Coronary artery (tissue), 2 donors: ENCODE measurements at places on chromosomes 7 and 10.

- DNase-seq, result no peak
Observed at GRCh38 chr7:33893377-33893776, 12.0 kb upstream of the BMPER start.

DNA sequence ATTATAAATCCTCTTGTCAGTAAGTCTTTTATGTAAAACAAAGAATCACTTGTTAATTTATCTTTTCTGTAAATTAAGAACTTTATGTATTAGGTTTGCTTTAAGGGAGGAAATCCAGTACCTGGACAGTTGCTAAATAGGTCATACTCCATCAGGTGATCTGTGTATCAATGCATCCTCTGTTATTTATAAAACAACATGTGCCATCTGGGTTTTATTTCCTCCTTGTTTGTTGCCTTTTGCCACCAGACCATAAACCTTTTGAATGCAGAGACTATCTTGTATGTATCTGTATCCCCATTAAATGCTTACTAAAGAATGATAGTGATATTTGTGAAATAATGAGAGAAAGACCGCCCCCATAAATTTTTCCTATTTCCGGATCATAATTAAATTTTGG is 70.0 kb downstream of the SLC35B4 start:
- DNase-seq, result no peak

GRCh38 chr7:142098004-142098403 is 13.5 kb upstream of the MGAM2 start:
- DNase-seq, result no peak

GRCh38 chr7:2496375-2496774 is 20.2 kb upstream of the GRIFIN start:
- no peak for DNase-seq

- DNase-seq, result no peak
Observed at GRCh38 chr10:14253711-14254110, 77.0 kb downstream of the FRMD4A start.

DNA sequence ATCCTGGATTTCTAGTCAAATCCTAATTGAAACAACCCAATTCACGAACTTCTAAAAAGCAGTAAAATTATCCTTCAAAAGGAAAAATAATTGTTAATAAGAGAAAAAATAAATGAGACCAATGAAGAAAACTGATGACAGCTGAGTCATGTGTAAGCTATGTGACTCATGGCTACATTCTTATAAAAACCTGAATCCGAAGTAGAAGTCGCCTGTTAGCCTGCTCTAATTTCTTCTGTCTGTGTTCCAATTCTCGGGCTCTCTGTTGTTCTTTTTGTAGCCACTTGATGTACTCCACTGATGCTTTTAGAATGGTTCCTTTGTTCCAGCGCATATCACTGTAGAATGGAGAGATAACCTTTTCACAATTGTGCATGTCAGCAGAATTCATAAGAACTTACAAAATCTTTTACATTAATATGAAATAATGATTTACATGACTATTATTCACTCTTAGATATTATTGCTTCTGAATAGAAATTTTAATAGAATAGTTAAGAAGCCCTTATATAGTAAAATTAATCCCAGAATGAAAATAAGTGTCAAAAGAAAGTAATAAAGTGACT is 88.8 kb downstream of the TFEC start:
- no peak for DNase-seq

- DNase-seq, result no peak
Observed at GRCh38 chr10:62728479-62728878, 76.0 kb upstream of the ADO start.

DNA sequence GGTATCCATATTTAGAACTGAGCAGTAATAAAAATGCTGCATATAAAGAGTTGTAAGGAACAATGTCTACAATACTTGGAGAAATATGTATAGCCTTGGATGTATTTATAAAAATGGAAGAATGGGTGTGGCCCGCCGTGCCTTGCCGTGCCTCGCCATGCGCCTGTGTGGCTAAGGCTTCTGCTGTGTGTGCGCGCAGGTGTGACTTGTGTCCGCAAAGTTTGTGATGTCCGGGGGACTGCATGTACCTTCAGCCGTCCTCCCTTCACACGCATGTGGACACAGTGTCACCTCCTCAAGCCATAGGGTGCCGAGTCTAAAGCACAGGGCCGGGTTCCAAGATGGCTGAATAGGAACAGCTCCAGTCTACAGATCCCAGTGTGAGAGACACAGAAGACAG is 9.8 kb downstream of the SAMD9 start:
- no peak for DNase-seq

DNA sequence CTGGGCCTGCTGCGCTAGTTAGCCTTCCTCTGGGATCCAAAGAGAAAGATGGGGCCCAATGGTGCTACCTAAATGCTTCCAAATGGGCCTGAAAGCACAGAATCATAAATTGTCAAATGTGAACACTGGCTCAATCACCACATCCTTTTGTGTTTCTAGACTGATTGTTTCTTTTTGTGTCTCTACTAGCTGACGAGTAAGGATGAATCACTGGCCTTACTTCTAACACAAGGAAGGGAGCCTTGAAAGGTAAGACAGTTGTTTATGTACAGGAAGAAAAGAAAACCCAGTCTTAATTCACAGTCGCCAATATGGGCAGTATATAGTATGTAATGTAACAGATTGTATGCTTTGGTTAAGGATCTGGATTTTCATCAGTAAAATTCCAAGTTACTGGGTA is 89.5 kb downstream of the ZNF92 start:
- no peak for DNase-seq

- DNase-seq, result no peak
Observed at GRCh38 chr7:128163473-128163872, 77.6 kb upstream of the LEP start.

DNA sequence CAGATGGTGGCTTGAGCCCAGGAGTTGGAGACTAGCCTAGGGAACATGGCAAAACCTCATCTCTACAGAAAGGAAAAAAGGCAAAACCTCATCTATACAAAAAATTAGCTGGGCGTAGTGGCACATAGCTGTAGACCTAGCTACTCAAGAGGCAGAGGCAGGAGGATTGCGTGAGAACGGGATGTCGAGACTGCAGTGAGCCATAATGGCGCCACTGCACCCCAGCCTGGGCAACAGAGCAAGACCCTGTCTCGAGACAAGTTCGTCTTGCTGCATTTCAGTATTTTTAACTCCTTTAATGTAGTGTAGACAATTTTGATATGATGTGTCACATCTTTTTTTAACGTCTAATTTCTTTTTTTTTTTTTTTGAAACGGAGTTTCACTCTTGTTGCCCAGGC is 31.4 kb upstream of the KMT2C start:
- DNase-seq, result no peak

DNA sequence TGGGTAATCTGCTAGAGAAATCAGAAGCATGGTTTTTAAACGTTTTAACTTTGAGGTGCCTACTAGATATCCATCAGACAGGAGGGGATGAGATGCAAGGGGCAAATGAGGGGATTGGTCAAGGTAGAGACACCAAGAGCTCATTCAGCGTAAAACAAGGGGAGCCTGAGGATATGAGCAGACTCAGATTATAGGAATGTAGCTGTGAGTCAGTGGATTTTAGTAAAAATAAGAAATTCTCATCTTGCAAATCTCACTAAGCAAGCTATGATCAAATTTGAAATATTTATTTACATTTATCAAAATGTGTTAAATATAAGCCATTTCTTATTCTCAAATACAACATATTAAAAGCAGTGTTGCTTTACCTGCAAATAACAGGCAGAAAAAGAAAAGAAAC is 21.4 kb upstream of the TFEC start:
- DNase-seq, result no peak

DNA sequence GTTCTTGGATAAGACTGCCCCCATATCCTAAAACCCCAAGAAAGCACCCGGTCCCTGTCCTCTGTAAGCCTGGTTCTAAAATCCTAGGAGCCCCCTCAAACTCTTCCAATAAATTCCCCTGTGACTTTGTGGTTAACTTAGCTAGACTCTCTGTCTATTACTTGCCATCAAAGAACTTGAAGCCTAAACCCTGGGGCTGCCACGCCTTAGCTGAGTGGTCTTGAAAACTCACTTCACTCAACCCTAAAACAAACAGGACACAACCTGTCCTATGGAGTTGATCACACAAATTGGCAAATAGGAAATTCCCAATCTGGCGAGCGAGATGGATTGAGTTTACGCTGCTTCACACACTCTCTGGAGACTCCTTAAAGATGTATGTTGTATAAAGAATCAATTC is 191.4 kb upstream of the SVIL start:
- no peak for DNase-seq

DNA sequence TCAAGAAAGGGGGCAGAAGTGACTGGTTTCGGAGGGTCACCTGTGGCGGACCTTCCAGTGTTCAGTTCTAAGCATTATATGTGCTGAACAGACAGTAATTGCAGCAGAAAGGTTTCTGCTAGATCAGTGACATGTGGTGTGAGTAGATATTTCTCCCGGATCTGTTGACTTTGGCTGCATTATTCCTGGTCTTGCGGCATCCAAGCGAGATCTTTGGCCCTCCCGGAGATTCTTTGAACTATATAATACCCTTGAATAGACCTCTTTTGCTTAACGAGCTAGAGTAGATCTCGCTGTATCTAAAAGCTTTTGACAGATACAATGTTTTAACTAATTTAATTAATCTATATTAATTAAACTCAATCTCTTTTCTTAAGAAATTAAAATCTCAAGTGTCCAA is 99.8 kb downstream of the PTN start:
- DNase-seq, result no peak

- DNase-seq, result no peak
Observed at GRCh38 chr7:24884401-24884800, 95.6 kb downstream of the OSBPL3 start.

GRCh38 chr10:83605783-83606630 is 533.3 kb upstream of the GHITM start:
- DNase-seq, result no peak

DNA sequence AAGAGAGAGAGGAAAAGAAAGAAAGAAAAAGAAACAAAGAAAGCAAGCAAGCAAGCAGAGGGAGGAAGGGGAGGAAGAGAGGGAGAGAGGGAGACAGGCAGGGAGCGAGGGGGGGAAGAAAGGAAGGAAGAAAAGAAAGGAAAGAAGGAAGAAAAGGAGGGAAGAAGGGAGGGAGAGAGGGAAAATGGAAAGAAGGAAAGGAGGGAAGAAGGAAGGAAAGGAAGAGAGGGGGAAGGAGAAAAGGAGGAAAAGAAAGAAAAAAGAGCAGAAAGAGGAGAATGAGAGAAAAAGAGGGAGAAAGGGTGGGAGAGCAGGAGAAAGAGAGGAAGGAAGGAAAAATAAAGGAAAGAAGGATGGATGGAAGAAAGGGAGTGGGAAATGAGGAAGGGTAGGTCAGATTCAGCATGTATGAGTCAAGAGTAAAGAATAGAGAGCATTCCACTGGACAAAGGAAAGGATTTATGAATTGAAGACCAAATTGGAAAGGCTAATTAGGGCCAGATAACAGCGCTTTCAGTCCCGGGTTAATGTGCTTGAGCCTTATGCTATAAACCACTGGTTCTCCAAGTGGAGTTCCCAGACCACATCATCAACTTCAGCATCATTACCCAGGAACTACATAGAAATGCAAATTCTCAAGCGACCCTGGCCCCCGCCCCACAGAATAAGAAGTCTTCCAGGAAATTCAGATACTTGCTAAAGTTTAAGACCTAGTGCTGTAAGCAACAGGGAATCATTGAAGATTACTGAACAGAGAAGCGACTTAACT is 85.1 kb downstream of the C10orf90 start:
- no peak for DNase-seq

- DNase-seq, result no peak
Observed at GRCh38 chr7:114930107-114930661, 8.3 kb downstream of the MDFIC start.

DNA sequence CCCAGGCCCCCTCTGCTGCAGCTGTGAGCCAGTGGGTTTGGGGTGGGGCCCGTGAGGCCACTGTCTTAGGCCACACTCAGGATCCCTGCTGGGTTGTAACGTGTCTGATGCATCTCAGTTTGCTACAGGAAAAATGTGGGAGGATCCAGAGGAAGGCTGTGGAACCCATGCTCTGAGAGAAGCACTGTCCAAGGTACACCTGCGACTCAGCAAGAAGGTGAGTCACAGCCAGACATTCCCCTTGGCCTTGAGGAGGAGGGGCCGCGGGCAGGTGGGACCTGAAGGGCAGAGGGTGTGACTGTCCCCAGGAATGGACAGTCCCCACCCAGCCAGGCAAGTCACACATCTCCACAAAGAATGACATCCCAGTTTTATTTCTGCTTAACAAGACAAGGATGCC is 27.8 kb upstream of the C10orf120 start:
- no peak for DNase-seq

- no peak for DNase-seq
Observed at GRCh38 chr7:146656988-146657387, 540.4 kb downstream of the CNTNAP2 start.

GRCh38 chr7:148804343-148805235 is 79.5 kb downstream of the EZH2 start:
- no peak for DNase-seq

DNA sequence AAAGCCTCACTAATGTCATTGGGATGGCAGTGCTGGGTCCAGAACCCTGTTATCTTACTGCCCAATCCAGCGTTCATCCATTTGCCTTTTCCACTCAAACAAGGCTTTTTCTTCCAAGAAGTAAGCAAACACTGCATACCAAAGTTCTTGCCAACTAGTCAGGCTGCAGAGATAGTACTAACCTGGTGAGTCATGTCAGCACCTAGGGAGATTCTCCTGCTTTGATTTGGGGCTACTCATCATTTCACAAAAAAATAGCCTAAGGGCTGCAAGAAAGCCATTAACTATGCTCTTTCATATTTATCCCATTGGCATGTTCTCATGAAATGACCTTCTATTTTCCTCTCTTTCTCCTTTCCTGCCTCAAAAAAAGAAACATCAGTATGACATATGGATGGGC is 142.6 kb downstream of the TWIST1 start:
- no peak for DNase-seq

GRCh38 chr7:113875224-113875623 is 43.6 kb downstream of the PPP1R3A start:
- no peak for DNase-seq

GRCh38 chr7:4020086-4020485 is 662.0 kb upstream of the FOXK1 start:
- peak; percentile 52 for DNase-seq

GRCh38 chr10:10786109-10787090 is 231.3 kb upstream of the CELF2 start:
- no peak for DNase-seq

GRCh38 chr7:22572937-22573336 is 72.9 kb upstream of the STEAP1B start:
- no peak for DNase-seq

DNA sequence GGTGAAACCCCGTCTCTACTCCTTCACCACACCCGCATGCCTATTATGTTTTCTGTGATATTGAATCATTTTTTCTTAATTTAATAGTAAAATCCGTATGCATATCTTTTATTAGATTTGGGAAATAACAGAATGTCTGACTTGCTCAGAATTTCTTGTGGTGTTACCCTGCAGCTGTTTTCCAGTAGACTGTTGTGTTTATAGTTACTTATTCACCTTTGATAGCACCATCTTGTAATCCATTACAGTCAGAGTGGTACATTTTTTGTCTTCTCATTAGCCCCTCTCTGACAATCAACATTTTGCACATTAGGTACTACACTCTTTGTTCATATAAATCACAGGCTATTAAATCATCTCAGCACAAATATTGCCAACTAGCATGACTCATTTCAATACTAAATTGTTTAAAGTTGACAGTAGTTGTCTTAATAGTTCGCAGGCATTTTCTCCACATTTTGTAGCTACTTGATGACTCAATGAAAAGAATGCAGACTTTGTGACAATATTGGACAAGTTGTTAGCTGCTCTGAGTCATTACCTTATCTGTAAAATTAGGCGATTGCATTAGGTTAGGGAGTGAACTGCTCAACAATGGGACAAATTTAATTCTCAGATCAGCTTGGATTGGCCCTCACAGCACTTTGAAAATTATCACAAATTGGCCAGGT is 17.8 kb upstream of the SLC16A12 start:
- no peak for DNase-seq

- peak; percentile 46 for DNase-seq
Observed at GRCh38 chr10:794382-794956, 105.0 kb upstream of the DIP2C start.
